ENCODE measurements at places on chromosomes 4 and X.

DNA sequence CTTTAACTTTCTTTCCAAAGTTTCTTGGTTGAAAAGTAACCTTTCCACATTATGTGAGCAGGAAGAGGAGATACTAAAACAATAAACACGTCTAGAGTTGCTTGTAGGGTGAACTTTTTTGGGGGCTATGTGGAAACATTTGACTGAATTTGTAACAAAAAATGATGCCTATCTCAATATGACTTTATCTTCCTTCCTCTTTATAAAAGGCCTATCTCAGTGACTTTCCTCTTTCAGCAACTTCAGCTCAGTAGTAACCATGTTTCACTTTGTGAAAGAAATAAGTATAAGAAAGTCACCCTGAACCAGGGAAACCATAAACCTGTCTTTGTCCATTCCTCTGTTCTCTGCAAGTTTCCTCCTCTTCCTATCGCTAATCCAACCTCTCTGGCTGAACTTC lies 124.7 kb upstream of the TMEM164 start:
- DNase-seq, result no peak

DNA sequence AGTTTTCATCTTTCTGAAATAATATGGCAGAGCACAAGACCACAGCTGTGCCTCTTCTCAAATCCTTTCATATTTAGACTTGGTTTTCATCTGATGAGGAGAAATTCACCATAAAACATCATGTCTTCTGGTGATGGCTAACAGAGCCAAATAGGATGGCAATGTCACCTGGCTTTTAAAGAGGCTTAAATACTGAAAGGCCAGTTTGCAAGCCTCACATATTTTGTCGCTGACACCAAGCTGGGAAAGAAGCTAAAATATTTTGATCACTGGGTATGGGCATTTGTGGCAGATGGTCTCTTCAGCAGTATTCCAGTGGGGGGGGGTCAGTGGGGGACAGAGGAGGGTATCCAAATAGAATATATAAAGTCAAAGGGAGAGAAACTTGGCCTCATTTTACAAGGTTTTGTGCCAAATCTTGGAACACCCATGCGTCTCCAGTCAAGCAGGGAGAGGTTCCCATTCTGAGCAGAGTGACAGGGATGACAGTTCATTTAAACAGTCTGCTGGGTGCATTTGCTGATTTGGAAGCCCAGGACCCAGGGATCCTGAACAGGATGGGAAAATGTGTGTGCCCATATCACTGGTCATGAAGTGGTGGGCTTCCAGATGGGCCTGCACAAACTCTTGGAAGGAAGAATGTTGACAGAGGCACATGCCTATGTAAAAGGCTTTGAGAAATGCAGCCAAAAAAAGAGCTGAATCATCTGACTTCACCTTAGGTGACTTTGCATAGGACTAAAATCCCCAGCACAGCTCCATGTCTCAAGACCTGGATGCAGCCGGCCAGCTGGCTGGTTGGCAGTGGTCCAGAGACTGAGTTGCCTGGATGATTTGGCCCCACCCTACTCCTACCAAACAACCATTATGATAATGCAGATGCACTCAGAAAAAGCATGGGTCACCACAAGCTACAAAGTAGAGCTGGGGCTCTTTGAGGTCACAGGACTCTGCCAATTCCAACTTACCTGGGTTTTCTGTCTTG lies 484.4 kb upstream of the NR3C2 start:
- DNase-seq, result no peak

GRCh38 chr4:121168446-121169281 lies 4.5 kb upstream of the TNIP3 start:
- DNase-seq, result no peak

DNA sequence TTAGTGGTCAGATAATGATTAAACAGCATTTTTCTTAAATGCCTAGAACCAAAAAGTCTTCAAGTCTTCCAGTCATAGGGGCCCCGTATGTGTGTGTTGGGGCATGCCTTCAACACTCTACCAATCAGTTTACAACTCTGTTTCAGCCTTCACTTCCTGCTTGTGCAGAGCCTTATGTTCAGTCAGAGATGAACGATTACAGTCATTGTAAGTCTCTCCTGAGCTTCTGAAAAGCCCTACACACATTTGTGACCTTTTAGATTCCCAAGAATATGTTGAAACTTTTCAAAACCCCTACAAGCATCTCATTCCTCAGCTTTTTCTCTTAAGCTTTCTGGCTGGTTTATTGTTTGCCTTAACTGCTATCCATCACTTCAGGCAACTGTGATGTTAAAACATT lies 591.2 kb downstream of the ZNF674 start:
- no peak for DNase-seq

DNA sequence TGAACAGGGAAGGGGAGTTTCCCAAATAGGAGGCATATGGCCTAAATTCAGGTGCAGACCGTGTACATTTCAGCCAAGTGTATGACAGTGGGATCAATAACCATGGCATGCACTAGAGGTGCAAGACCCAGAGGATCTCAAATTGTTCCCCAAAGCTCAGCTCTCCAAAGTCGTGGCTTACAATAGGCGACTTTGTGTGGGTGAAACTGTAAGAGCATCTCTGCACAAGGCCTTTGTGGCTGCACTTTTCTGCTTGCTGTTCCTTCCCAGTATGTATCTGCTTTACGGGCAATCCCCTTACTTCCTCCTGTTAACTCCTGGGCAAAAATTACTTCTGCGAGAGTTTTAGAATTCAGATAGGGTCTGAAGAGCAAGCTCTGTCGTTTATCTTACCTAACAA lies 518.3 kb upstream of the ZFP42 start:
- DNase-seq, result no peak

Measured in effector memory CD8-positive, alpha-beta T cell (primary cell).